ENCODE measurements at places on chromosomes 13 and 19.

DNA sequence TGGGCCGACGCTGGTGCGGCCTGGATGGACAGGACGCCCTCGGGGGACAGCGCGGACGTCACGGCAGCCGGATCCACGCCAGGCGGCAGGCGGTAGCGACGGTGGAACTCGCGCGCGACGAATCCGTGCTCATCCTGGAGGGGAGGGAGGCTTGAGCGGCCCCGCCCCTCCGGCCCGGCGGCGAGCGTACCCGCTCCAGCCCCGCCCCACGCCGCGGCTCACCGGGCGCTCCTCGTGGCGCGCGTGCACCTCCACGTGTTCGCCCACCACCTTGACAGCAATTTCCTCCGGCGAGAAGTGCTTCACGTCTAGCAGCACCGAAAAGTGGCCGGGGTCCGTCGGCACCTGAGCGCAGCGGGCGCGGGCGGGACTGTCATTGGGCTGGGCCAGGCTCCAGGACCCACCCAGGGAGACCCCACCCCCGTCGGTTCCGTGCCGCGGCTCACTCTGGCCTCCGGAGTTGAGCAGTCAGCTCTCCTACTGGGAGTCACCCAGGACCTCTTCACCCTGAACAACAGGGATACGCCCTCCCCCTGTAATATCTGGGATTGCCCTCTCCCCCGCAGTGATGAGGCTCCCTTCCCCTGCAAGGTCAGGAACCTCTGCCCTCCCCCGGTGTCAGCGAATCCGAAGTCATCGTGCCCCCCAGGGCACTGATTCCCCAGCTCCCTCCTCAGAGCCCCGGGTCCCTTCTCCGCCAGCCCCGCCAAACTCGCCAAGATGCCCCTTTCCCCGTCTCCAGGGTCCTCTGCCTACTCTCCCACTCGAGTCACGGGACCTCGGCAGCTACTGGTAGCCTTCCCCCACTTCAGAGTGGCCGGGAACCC, 1.1 kb downstream of the HSPB6 start:
- DNase-seq: no peak

GRCh38 chr13:59120297-59120843, 1043.4 kb downstream of the DIAPH3 start:
- no peak for DNase-seq

GRCh38 chr13:113394339-113394640, 30.4 kb upstream of the GRTP1 start:
- no peak for DNase-seq

GRCh38 chr13:101178406-101178805, 237.9 kb downstream of the NALCN start:
- no peak for DNase-seq

DNA sequence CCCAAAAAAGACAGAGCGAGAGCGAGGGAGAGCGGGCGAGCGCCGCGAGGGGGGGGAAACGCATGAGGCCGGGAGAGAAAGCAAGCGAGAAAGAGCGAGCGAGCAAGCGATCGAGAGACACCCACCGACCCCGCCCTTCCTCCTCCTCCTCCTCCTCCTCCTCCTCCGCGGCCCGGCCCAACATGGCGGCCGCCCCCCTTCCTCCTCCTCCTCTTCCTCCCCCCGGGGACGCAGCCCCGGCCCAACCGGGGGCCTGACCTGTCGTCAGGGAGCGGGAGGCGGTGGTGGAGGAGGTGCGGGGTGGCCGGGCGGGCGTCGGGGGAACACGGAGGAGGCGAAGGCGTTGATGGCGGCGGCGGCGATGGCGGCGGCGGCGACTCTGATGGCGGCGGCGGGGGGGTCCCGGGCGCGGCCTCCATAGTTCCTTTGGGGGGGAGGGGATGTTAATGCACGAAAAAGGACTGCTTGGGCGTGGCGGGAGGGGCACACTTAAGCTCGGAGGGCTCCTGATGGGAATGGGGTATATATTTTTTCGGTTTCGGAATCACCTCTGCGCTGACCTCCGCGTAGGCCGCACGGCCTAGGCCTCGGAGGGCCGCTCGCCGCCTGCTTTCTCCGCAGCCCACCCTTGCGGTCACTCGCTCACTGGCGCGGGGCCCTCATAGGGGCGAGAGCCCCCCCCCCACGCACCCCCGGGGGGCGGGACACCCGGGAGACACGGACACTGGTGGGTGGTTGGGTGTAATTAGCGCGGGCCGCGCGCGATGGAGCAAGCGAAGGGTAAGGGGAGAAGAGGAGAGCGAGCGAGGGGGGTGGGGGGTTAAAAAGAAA, 1.2 kb downstream of the ZC3H4 start:
- peak; percentile 37 for DNase-seq

- no peak for DNase-seq
Observed at GRCh38 chr19:19423322-19423721, 17.8 kb downstream of the GATAD2A start.

- DNase-seq: no peak
Observed at GRCh38 chr19:40689339-40690049, 957 bp downstream of the NUMBL start.
